Mammary epithelial cell (primary cell): ENCODE measurements at places on chromosomes 6 and 20. TPM values are rescaled to one million over a fixed set of nuclear protein-coding genes. Genes with fewer than 3 reads are reported as not detected.

ENPP1 gene
- polyA plus RNA-seq = 0.17 TPM

PLEKHG1 gene
- polyA plus RNA-seq = 8.6 TPM

ECHDC1 gene
- polyA plus RNA-seq = 43.5 TPM

AKAP12 gene
- 13.9 TPM for polyA plus RNA-seq

ARMC2 gene
- polyA plus RNA-seq = 1.5 TPM

TNXB gene
- polyA plus RNA-seq = 0.16 TPM

SOBP gene
- polyA plus RNA-seq = not detected

GDAP1L1 gene
- polyA plus RNA-seq = not detected

SEC63 gene
- polyA plus RNA-seq = 22.7 TPM

LY6G6D gene
- polyA plus RNA-seq = not detected

GNMT gene
- polyA plus RNA-seq = 0.16 TPM

ALDH8A1 gene
- 0.39 TPM for polyA plus RNA-seq

BPIFB4 gene
- polyA plus RNA-seq = not detected

SFTA2 gene
- polyA plus RNA-seq = not detected

TMEM244 gene
- not detected for polyA plus RNA-seq

MRPL18 gene
- polyA plus RNA-seq = 91.0 TPM
